Kidney epithelial cell (primary cell): ENCODE measurements at places on chromosomes 5 and 9. TPM values are rescaled to one million over a fixed set of nuclear protein-coding genes. Genes with fewer than 3 reads are reported as not detected.

The PDZD2 gene
- total RNA-seq: 5.5 and 6.7 TPM in 2 replicates

The PDCD1LG2 gene
- total RNA-seq: 1.8 and 3.2 TPM in 2 replicates

The CCDC152 gene
- 0.68 and 0.96 TPM in 2 replicates for total RNA-seq

The SH3PXD2B gene
- total RNA-seq: 57.4 and 62.4 TPM in 2 replicates

The CAVIN4 gene
- 3.1 and 3.6 TPM in 2 replicates for total RNA-seq

The AGXT2 gene
- total RNA-seq: not detected in 2 replicates

GRCh38 chr5:115415143-115415491, 118.7 kb upstream of the CCDC112 start:
- peak; percentile 52 for DNase-seq

DNA sequence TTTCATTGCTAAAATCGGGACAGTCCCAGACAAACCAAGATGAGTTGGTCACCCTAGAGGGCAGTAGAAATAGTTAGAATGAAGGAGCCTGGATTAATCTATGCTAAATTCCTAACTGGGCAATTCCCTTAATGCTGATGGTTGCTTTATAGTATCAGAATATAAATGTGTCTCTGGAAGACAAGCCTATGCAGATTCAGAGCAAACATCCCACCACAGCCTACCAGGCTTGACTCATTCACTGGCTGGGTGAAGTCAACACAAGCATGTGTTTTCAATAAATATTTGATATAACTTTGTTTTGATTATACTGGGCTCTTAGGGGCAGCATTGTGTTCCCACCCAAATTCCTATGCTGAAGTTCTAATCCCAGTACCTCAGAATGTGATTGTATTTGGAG, 79.3 kb downstream of the RMI1 start:
- DNase-seq: no peak

DNA sequence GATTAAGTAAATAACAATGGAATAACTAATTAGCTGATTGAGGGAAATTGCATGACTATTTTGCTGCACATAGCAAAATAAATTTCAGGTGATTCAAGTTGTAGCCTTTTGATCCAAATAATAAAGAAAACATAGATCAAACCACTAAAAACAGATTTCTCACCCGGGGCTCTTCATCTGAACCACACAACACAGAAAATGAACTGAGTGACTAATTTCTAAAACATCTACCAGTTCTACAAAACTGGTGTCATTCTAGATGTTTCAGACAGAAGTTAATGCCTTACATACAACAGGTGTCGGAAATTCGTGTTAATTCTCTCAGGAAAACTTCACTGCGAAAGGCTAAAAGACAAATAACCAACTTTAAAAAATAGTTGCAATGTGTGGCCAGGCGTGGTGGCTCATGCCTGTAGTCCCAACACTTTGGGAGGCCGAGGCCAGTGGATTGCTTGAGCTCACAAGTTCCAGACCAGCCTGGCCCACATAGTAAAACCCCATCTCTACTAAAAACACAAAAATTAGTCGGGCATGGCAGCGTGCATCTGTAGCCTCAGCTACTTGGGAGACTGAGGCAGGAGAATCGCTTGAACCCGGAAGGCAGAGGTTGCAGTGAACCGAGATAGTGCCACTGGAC, 6.9 kb downstream of the PROP1 start:
- DNase-seq: no peak

- DNase-seq: no peak
Measured at GRCh38 chr5:15142458-15142857, 270.9 kb upstream of the ANKH start.

DNA sequence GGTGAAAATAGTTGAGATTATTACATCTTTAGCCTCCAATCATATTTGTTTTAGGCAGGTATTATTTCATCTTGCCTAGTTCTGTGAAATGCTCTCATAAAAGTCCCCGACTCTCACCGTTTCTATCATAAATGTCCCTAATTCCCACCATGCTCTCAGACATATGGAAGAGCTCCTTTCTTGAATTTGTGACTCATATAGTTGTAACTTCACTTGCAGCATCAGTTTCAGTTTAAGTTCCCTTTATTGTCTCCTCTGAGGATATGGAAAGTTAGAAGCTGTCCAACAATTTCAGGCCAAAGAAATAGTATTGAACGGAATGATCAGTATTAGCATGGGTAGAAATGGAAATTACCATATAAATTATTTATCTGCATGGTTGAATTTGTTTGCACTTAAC, 187.5 kb upstream of the NR4A3 start:
- DNase-seq: no peak

DNA sequence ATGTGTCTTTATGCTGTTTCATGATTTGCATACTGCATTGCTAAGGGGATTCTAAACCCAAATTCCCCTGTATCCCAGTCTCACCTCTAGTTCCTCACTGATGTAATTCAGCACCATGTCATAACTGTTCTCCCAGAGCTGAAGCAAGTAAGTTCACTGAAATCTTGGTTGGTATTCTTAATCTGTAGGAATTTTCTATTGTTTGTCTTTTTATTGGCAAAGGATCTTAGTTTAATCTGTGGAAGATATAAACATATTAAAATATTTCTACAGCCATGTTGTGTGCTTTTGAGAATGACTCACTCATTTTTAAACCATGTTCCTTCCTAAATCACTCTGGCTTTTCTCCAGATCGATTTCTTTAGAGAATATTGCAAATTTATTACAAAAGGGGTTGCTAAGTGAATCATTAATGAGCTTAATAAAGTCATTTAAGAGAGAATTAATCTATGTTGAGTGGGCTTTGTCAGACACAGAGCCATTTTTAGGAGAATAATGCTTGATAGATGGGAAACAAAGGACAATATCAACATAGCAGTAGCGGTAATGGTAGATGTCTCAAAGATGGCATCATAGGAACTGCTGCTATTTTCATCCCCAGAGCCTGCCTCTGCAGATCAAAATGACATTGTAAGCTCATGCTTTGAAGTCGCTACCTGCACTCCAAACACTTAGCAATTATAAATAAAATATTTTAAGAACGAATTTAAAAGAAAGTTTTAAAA, 110.0 kb downstream of the ENC1 start:
- no peak for DNase-seq

DNA sequence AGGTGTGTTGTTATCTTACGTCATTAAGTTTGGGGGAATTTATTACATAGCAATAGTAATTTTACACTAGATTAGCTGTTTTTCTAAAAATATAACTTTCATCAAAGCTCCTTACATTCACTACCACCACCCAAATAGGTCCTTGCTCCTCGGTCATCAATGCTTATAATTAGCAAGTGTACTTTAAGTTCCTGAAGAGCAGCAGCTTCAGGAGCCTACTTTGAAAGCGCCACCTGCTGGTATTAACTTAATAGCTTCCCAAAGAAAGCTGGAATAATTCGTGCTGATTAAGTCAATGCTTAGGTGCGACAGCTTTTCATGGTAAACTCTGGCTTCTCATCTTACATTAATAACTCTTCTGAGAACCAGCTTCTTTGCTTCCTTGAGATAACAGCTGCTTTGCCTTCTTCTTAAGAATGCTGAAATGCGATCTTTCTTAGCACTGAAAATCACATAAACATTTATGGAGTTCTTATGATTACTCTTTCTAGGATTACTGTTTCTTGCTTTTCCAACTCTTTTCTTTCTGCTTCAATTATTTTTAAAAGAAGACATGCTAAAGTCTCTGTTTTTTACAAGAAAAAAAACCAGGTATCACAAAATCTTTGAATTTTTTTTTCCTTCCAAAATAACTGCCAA, 10.0 kb upstream of the C5 start:
- DNase-seq: peak; percentile 14

DNA sequence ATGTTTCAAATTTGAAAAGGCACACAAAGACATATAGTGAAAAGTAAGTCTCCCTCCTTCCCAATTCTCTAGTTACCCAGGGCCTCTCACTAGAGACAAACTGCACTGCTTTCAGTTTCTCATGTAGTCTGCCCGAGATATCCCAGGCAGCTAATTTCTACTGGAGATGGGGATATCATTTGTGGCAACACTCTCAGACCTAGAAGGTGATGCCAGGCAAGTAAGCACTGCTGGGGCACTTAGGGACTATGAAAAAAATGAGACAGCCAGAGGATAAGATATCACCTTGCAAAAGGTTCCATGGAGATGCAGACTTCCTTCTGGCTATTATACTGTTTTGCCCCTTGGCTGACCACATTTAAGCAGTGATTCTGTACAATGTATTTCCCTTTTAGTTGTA, 12.6 kb downstream of the SIL1 start:
- DNase-seq: no peak

GRCh38 chr5:148474025-148474511, 90.3 kb downstream of the FBXO38 start:
- no peak for DNase-seq

DNA sequence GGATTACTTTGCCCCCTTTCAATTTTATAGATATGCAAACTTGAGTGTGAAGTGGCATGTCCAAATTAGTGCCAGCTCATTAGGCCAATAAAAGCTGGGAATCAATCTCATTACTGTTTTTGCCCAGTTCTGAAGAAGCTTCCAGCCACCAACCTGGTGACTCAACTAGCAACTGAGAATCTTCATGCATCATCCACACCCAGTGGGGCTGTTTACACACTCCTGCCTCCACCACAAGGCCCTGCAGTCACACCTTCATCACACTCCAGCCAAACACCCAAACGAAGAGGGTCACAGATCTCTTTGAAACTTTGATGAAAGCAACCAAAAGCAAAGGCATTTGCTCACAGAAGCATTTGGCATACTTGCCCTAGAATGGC, 41.3 kb upstream of the S1PR3 start:
- DNase-seq: no peak

- DNase-seq: no peak
Measured at GRCh38 chr5:103801681-103802080, 239.1 kb upstream of the NUDT12 start.

- no peak for DNase-seq
Measured at GRCh38 chr9:117744856-117745389, 40.7 kb downstream of the TLR4 start.

DNA sequence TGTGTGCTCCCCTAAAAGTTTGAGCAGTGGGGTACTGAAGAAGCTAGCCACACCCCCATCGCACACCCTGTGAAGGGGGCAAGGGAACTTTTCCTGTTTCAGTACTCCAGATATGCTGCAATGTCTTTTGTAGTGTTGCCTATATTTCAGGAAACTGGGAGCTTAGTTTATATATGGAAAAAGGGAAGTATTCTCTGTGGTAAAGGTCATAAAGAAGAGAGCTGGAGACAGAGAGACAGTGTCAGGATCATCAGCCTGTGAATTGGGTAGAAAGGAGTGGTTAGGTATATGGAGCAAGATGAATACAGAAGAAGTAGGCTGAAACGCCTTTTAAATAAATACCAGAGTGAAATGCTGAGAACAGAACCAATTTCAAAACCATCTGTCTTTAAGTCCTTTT, 82.2 kb upstream of the C9orf72 start:
- DNase-seq: no peak

DNA sequence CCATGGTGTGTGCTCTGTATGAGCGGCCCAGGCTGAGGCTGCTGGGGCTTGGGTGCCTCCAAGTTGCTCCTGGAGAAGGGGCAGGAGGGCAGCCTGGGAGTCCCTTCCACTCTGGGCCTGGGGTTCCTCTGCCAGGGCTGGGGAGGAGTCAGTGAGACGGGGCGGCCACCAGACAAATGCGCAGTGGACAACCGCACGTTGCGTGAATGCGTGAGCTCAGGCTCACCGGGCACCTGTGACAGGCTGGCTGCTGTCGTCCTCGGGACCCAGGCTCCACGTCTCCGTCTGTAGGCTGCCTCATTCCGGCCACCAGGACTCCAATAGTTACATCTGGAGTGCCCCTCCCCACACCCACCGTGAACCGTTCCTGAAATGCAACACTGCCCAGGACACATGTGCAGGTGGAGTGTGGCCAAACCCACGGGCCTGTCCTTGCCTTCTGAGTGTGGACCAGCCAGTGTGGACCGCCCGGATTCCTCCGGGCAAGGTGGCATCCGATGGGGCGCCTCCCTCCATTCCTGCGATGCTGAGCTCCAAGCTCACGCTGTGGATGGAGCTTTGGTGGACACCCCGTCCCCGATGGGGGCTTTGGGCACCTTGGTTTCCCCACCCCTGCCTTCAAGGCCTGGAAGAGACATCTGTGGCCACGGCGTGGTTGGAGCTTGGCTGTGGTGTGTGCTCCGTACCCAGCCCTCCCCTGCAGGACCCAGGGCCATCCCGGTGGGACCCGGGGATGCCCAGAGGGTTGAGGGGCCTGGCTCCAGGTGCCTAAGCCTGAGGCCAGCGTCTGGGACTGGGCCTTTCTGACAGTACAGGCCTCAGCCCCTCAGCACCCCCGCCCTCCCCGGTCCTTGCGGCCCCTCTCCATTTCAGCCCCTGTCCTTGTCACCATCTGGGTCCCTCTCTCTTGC, 34.0 kb upstream of the RXRA start:
- DNase-seq: no peak

DNA sequence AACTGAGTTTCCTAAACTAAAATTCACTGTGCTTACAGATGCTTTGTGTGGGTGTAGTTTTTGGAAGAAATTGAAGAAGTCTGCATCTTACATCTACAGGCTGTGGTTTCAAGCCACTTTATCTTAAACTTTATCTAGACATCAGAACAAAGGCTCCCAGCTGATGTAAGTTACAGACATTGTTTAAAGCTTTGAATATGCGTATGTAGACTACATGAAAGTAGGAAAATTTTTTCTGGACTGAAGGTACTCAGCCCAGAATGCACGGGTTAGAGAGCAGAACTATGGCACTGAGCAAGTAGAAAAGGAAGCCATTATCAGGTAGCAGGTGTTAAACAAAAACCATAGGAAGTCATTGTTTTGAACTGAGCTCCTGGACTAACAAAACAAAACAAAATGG, 185.4 kb downstream of the TTC39B start:
- no peak for DNase-seq

DNA sequence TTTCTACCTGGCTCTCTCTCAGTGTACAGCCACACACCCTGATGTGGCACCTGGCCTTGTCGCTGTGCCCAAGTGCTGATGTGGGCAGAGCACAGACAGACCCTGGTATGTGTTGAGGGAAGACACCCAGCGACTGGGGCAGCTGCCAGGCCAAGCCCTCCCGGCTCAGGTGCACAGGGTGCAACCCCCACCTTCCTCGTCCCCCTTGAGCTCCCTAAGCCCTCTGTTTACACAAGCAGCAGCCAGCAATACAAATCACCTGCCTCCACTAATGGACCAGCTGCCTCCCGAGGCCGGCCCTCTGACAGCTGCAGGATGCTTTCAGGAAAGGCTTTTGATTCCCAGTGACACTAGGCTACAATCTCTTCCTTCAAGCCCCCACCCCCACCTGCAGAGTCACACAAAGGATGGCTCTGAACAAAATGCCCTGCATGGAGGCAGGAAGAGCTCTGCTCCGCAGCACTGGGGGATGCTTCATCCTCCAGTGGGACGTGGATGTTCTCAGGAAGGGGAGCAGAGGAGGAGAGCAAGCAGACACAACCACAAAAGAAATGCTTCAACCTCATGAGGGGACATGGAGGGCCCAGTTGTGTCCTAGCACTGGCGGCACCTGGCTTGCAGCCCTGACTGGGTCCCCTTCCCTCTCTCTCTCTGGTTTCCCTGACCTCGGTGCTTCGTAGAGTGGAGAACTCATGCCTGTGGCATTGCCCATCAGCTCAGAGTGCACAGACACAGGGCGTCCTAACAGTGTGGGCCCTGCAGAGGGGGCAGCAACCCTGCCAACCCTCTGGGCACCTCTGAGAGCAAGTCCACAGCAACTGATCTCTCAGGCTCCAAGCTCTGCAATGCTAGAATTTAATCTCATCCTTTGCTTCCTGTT, 140.8 kb downstream of the BARX1 start:
- DNase-seq: no peak

- DNase-seq: no peak
Measured at GRCh38 chr5:72501488-72501887, 5.7 kb downstream of the ZNF366 start.
